ENCODE measurements at places on chromosomes 7 and 10.

DNA sequence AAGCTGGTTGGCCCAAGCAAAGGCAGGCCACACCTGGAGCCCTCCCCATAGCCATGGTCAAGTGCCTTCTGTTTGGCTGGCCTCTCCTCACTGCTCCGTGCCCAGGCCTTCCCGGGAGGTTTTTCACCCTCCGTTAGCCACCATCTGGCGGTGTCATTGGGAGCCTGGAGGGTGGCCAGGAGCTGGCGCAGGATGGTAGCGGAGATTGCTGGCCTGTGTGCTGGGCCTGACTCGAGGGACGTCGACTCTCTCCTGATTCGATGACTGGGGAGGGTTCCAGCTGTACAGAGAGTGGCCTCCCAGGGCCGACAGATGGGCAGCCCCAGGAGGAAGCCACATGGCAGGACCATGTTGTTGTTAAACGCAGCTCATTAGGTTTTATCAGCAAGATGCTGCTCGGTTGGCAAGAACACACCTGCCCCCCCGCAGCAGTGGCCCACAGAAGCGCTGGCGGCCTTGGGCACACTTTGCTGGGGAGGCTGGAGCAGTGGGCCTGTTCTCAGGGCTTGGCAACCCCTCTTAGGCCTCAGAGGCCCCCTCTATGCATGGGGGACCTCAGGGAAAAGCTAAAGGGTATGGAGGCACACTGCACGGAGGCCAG is 64.0 kb upstream of the CACUL1 start:
- no peak for DNase-seq

GRCh38 chr7:133635541-133635940 is 382.7 kb downstream of the EXOC4 start:
- DNase-seq = no peak

GRCh38 chr10:10903620-10904019 is 114.1 kb upstream of the CELF2 start:
- no peak for DNase-seq

DNA sequence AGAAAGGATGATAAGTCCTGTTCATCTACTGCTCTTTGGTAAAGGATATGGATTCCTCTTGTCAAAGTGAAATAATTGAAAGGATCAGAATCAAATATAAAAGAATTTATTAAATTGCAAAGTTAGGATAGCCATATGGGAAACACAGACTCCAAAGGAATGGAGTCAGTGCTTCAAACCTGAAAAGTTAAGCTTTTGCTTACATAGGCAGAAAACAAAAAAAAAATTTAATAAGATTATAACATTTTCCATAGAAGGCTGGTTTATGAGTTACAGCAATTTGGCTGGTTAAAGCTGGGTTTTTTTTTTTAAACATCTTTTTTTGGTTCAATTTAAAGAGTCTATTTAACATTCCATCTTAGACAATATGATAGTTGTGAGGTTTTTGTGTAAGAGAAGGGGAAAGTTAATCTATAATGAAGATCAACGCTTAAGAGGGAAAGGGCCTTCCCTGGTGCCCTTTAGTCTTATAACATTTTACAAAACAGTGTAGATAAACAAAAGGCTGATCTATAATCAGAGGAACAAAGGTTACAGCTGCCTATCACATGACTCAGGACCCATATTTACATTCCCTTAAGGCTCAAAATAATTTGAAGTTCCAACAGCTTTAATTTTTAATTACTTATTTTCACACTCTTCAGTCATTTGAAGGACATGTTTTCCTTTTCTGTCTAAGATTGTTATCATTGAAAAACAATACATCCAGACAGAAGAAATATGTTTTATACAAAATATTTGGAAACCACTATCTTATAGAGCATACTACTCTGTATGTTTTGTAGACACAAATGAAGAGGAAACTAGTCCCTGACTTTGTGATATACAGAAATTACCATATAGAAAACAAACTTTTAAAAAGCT is 234.3 kb upstream of the MBL2 start:
- no peak for DNase-seq

DNA sequence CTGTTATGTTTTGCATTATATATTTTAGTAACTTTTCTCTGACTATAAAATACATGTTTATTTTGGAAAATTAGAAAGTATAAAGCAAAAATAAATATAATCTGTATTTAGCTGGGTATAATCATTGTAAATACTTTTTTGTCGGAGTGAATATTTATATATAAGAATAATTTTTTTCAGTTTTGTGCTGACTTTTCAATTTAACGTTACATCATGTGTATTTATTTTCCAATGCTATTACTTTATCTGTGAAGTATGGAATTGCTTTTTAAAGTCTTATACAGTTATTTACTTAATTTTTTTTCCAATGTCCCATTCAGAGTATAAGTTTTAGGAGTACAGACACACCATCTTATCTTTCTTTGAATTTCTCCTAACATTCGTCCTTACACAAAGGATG is 15.2 kb downstream of the AP3M1 start:
- DNase-seq = no peak

DNA sequence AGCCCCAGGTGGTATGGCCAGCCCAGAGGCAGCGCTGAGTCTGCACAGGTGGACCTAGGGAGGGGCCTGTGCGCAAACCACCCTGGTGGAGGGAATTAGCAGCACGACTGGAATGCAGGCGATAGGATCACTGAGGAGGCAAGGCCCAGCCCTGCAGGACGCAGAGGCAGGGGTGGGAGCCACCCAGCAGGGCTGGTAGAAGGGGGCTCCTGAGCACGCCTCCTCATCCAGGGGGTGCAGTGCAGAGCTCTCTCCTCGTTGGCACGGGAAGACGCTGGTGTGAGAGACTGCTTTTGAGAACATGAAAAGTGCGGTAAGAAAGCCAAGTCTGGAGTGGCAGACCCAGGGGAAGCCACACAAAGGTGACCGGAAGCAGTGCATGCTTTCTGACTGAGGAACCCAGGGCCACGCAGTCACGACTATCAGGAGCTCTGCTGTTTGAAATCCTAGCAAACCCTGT is 6.0 kb downstream of the FXYD4 start:
- DNase-seq = no peak

DNA sequence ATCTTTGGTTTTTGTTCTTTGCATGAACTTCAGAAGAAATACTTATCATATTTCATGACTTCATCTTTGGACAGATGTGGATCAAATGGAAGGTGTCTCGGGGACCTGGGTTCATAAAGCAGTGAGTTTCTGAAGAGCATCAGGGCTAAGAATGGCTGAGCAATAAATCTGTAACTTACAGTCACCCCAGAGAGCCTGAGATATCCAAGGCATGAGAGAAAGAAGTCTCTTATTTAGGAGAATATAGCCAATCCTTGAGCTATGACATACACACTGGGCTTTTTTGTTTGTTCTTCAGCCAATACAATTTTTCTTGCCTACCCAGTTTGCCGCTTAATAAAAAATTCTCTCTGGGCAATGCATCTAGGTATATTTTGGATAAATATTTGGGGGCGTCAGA is 252.6 kb upstream of the INHBA start:
- no peak for DNase-seq

GRCh38 chr10:103966671-103967447 is at the start of gene SLK:
Gene SLK, plus strand, starts transcription at chr10:103967140. Its CDS starts 606 bp downstream, at chr10:103967746.
- peak; percentile 74 for DNase-seq

DNA sequence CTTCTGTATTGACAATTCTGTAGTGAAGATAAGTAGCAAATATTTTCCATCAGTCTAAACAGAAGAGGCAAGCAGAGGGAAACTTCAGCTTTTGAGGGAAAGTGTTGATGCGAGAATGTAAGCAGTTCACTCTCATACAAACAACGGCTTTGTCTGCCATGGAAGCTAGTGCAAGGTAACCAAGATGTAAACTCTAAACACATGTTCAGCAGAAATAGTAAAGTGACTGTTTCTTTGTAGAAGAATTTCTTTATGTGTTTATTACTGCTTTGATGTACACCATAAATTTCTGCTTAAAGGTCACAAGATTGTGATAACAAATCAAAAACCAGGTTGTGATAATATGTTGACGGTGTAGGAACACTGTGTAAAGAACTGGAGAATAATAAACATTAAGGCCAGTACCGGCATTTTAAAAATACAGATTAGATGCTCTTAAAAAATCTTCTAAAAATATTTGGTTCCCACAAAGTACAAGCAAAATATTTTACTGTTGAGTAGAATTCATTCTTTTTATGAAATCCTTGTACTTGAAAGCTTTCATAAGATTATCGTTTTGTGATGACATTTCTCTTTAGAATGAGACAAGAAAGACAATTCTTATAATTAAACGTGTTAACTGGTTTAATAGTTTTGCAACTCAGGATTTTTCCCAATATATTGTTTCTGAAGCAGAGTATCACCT is 34.2 kb downstream of the SEMA3C start:
- no peak for DNase-seq

- DNase-seq = no peak
Observed at GRCh38 chr10:80477813-80478212, 23.7 kb downstream of the TSPAN14 start.

- no peak for DNase-seq
Observed at GRCh38 chr10:627032-627992, 62.2 kb downstream of the DIP2C start.

DNA sequence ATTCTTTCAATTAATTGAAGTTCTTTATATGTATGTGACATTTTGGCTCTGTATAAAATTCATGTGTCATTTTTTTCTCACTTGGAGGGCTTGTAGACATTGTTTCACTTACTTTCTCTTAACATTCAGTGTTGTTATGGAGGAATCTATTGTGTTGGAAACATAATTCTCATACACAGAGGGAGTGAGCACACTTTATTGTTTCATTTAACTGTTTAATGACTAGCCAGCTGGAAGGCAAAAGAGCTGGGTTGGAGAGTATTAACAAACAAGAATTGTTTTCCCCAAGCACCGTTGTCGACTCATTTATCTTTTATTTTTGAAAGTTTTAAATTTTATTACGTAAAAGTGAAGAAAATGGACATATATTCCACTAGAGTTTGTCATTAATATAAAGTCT is 98.8 kb downstream of the PTPN20 start:
- DNase-seq = no peak

DNA sequence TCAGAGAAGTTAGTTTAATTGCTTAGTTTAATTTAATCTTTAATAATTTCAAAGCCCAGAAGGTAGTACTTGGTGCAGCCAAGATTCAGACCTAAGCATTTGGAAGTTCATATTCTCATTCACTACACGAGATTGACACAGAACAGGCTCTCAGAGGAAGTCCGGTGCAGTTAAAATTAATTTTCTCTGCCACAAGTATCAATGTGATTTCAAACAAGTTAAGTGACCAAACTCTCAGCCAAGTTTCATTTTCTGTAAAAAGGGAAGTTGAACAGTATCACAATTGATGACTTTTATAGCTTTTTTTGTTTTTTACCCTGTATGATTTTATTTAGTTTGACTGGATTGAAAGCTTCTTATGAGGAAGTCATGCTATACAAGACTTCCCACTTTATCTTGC is 1494.9 kb upstream of the LRRTM3 start:
- no peak for DNase-seq

DNA sequence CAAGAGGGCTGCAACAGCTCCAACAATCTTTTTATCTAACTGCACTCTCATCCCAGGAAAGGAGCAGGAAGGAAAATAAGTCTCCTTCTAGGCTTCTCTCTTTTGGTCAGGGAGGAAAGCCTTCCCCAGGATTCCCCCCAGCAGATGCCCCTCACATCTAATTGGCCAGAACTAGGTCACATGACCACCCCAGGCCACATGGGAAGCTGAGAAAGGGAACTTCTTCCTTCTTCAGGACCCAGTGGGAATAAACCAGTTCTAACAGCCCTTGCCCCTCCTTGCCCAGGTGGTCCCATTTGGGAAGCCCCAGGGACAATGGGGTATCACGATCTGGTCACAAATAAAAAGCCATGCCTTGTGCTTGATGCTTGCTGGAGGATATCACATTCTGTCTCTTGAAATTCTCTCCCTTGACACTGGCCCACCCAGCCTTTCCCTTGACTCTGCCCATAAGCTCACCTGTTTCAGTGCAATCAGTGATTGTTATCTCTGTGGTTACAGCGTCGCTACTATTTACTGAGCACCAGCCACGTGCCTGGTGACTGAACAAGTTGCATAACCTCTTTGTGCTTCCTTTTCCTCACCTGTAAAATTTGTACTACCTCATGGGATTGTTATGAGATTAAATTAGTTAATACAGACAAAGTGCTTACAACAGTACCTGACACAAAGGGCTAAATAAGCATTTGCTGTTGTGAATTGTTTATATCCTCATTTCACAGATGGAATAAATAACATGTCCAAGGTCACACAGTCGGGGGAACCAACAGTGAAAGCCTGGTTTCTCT is 9.0 kb upstream of the TACR2 start:
- DNase-seq = no peak
